ENCODE measurements at places on chromosomes 12 and 14. TPM values are rescaled to one million over a fixed set of nuclear protein-coding genes. Genes with fewer than 3 reads are reported as not detected.

The AMIGO2 gene
- 73.7 TPM for total RNA-seq

DNA sequence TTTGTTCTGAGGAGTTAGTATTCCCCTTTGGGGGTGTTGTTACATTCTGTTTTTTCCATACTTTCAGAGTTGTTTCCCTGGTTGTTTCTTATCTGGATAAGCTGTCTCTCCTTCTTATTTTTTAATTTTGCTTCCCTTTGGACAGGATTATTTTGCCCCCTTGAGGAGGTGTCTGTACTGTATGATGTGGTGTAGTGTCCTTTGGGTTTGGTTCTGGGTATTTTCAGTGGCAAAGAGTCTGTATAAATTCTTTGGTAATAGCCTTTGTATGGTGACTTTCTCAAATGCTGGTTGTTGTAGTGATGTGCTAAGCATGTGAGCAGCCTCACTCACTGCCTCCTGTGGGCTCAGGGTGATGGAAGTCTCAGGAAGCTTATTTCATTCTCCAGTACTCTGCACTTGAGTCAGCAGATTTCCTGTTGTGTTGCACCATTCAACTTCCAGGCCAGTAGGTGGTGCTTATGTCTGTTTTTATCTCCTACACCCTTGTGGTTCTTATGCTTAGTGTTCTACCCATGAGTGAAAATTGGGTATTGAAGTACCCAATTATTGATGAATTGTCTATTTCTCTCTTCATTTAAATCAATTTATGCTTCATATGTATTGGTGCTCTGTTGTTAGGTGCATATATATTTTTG is 103.3 kb upstream of the PMCH start:
- no peaks in the 10 kb centered on the region for H3K27me3 ChIP-seq
- peaks cover 37% of the 10 kb centered on the region for H3K4me1 ChIP-seq
- no peak overlapping the region for H3K4me3 ChIP-seq
- H3K36me3 ChIP-seq, result no peaks in the 10 kb centered on the region
- no peak overlapping the region for H3K27ac ChIP-seq
- DNase-seq, result peak; percentile 60

- H3K27ac ChIP-seq, result no peak overlapping the region
- no peaks in the 10 kb centered on the region for H3K27me3 ChIP-seq
- H3K4me3 ChIP-seq, result no peak overlapping the region
- DNase-seq, result no peak
- no peaks in the 10 kb centered on the region for H3K4me1 ChIP-seq
Measured at GRCh38 chr14:55951341-55952206, 166.6 kb upstream of the PELI2 start.

DNA sequence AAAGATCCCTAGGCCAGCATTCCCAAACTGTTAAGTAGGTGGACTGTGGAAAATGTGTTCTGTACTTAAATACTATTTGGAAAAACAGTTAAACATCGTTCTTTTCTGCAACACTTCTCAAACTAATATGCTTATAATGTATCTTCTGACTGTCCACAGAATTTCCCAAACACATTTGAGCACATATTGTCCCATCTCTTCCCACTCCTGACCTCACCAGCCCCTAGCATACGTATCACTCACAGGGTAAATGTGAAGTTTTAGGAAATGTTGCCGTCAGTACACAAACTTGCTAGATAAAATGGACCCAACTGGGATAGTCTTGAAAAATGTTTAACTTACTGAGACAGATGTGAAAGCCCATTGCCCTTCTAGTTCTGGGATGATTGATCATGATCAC is 27.7 kb downstream of the ARID2 start:
- no peak overlapping the region for H3K27ac ChIP-seq
- DNase-seq, result no peak
- no peaks in the 10 kb centered on the region for H3K27me3 ChIP-seq
- no peak overlapping the region for H3K4me3 ChIP-seq
- peaks cover 14% of the 10 kb centered on the region for H3K4me1 ChIP-seq

GRCh38 chr12:77940567-77940966 is 109.9 kb downstream of the NAV3 start:
- no peaks in the 10 kb centered on the region for H3K27me3 ChIP-seq
- H3K27ac ChIP-seq, result peak overlapping the region; percentile 88
- DNase-seq, result peak; percentile 28
- H3K4me1 ChIP-seq, result peaks cover 66% of the 10 kb centered on the region
- peak overlapping the region; percentile 93 for H3K4me3 ChIP-seq

DNA sequence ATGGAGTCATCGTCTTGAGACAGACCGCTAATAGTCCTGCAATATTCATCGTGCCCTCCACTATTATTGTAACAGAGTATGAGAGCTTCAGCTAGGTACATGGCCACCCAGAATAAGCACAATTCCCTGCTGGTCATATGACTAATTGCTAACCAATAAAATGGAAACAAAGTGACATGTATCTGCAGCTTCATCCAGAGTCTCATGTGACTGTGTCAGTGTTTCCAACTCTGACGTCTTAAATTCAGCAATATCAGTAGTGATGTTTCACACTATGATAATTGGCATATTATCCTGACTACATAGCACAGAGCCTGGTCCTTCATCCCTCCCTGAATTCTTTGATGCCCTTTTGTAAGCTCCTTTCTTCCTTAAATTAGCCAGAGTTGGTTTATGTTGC is 167.4 kb downstream of the RPS29 start:
- H3K27me3 ChIP-seq, result peaks cover 6% of the 10 kb centered on the region
- H3K36me3 ChIP-seq, result no peaks in the 10 kb centered on the region
- H3K27ac ChIP-seq, result no peak overlapping the region
- DNase-seq, result no peak
- no peaks in the 10 kb centered on the region for H3K4me1 ChIP-seq

The IAPP gene
- total RNA-seq, result not detected

The SLC6A13 gene
- not detected for total RNA-seq

DNA sequence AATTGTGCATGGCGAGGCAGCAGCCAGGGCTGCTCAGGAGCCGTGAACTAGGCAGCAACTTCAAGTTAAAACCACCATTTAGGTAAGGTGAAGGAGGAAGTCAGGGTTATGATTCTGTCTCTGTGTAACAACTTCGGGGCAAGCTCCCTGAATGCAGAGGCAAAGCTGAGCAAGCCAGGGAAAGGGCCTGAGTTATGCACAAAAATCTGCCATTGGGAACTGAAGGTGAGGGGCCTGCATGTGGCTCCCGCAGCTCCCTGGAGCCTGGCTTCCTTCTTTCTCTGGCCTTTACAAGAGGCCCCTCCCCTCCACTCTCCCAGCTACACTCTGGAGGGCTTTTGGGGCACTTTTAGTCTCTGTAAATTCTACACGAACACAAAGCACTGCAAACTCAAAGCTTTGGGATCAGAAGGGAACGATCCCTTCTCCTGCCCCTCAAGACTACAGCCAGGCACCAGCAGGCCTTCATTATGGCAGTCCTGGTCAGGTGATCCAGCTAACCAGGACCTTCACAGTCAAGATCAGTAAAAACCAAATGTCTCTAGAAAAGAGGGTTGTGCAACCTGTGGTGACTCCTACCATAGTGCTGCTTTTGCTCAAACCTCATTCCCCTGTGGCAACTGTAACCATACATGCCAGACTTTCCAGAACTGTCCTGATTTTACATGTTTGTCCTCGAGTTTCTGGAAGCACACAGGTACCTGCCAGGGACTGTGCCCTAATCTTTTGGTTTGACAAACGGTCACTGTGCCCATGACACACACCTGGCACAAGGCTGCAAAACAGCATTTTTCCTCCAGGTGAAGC is 67.2 kb upstream of the PTGR2 start:
- H3K27ac ChIP-seq, result peak overlapping the region; percentile 99
- H3K36me3 ChIP-seq, result peaks cover 11% of the 10 kb centered on the region
- H3K4me1 ChIP-seq, result peaks cover 60% of the 10 kb centered on the region
- H3K27me3 ChIP-seq, result peaks cover 7% of the 10 kb centered on the region

Measured in HFFc6 (cell line).